ENCODE measurements at places on chromosomes 3 and 15.
A peak's percentile ranks its signal among the peaks of the same experiment; 100 is the strongest.

GRCh38 chr15:29268706-29269484, 727 bp downstream of the NSMCE3 start:
- peak; percentile 45 for DNase-seq

DNA sequence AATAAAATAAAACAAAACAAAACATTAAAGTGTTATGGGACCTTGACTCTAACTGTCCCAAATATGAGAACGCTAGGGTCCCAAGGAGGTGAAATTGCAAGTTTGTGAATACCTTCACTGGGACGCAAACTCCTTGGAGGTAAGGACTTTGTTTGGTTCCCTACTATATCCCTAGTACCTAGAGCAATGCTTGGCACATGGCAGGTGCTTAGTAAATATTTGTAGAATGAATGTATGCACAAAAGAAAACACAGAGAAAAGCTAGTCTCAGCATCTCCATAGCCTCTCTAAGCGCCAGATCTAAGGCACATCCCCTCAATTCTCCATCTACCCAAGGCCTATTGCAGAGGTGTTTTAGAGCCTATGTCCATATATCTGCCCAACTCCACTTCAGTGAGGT, 30.5 kb downstream of the GPR176 start:
- no peak for DNase-seq

GRCh38 chr15:73886717-73887345, 13.5 kb downstream of the TBC1D21 start:
- no peak for DNase-seq

- no peak for DNase-seq
These were observed 229.8 kb downstream of the TBL1XR1 start for GRCh38 chr3:176967522-176967921.

DNA sequence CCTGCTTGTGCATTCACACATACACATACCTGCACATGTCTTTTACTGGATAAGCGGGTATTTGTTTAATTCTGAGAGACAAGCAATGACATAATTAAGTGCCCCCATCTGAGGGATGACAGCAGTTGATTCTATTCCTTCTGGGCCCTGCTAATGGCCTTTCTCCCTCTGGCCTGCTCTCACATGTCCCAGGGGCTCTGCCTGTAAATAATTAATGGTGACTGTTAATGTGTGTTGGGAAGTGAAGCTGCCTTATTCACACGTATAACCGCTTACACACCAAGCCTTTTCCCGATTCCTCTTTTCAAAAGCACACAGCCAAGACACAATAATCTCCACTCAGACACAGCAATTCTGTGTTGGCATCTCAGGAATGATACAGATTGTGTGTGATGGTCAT, 47.8 kb downstream of the LRRK1 start:
- peak; percentile 88 for DNase-seq
